ENCODE measurements at places on chromosomes 5 and 9.
A peak's percentile ranks its signal among the peaks of the same experiment; 100 is the strongest.

- DNase-seq, result no peak
Measured at GRCh38 chr9:78292026-78292425, 4.9 kb upstream of the PSAT1 start.

DNA sequence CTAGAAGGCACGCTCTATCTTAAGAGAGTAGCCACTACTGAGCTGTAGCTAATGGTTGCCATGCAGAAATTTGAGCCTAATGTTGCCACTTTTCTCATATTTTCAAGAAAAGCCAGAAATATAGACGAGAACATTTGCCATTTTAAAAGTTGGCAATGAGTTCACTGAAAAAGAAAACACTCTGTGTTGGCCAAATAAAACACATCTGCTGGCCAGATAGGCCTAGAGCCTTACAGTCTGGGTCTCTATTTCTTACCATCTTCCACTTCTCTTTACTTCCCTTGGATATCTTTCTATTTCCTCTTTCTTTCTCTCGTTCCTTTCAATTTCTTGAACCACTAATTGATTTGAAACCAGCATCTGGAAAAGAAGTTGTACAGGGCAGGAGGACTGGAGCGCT is 36.6 kb upstream of the VCAN start:
- DNase-seq, result no peak

DNA sequence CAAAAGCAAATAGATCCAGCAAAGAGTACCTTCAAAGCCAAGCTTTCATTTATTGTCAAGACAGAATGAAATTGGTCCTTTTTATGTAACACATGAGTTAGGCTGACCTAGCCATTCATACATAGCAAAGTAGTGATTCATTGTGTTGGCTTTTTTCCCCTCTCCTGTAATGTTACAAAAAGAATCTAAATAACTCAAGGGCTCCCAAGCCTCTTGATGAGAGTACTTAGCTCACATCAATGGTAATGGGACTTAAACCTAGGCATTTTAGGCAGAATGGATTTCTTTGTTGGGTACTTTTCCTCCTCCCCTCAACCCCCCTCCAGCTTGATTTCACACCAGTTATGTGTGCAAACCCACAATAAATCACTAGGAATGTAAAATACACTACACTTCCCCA is 123.7 kb downstream of the EBF1 start:
- no peak for DNase-seq

DNA sequence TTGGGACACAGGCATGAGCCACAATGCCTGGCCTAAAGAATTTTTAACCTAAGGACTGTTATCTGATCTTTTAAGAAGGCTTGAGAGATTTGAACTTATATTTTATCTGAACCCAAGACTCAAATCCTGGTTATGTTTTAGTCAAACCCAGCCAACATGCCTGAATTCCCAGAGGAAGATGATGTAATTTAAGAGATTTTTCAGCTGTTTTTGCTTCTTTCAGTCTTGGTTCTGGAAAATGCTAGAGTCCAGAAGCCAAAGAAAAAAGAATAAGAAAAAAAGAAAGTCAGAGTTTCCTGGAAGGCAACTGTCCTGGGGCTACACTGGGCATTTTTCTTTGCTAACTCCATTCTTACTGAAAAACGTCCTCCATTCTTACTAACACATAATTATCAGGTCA is 85.8 kb downstream of the SNX18 start:
- no peak for DNase-seq

GRCh38 chr5:56278335-56278753 is 45.2 kb upstream of the ANKRD55 start:
- DNase-seq, result no peak

GRCh38 chr5:102196481-102196880 is 99.6 kb downstream of the SLCO4C1 start:
- DNase-seq, result no peak

DNA sequence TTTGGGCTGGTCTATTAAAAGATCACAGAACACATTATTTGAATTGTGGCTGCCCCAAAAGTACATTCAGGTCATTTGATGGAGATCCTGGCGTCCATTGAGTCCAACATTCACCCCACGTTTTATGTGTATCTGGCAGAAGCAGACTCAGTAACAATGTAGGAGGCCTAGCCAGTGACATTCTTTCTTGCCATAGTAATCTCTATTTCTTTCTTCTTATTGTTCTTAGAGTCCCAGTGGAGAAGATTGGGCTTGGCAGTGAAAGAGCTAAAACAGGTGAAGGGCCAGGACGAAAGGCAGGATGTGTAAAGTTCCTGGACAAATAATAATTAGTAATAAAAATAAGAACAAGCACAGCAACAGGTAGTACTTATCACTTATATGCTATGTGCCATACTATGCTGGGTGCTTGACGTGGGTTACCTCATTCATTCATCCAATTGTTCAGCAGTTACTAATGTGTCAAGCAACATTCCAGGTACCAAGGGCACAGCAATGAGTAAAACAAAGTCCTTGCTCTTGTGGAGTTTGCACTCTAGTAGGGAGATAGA is 12.6 kb upstream of the ANKH start:
- DNase-seq, result no peak

GRCh38 chr5:85605381-85605780 is 1012.4 kb upstream of the COX7C start:
- DNase-seq, result no peak

DNA sequence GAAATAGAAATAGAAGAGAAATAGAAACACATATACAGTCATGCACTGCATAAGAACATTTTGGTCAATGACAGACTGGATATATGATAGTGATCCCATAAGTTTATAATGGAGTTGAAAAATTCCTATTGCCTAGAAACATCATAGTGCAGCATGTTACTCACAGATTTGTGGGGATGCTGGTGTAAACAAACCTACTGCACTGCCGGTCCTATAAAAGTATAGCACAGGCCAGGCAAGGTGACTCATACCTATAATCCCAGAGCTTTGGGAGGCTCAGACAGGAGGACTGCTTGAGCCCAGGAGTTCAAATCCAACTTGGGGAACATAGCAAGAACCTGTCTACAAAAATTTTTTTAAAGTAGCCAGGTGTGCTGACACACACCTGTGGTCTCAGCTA is 240.6 kb upstream of the MAP3K1 start:
- DNase-seq, result no peak

DNA sequence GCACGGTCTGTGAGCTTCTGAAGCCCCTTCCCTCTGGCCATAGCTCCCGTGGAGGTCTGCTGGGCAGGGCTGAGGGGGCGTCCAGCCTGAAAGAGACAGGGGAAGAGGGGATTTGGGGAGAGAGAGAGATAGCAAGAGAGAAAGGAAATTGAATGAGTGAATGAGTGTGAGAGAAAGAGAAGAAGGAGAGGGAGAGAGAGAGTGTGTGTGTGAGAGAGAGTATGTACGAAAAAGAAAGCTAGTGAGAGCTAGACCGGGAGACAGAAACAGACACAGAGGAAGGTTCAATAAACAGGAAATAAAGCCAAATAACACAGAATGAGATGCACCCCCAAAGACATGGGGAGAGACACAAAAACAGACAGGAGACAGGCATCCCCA is 37.4 kb downstream of the PAX5 start:
- DNase-seq, result no peak

GRCh38 chr9:133375116-133375723 is 640 bp downstream of the SURF4 start:
- DNase-seq, result no peak

DNA sequence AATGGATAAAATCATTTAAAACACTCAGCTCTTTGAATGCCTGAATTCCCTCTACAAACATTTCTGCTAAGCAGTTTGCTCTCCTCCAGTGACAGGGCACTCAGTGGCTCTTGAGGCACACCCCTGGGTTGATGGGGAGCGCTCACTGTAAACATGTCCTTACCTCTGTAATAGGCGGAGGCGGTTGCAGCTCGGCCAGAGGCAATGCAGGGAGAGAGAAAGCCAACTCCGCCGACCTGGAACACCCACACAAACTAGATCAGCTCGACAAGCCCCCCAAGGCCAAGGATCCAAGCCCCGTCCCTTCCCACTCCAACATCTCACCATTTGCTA is 329 bp downstream of the CDC23 start:
- DNase-seq, result no peak

DNA sequence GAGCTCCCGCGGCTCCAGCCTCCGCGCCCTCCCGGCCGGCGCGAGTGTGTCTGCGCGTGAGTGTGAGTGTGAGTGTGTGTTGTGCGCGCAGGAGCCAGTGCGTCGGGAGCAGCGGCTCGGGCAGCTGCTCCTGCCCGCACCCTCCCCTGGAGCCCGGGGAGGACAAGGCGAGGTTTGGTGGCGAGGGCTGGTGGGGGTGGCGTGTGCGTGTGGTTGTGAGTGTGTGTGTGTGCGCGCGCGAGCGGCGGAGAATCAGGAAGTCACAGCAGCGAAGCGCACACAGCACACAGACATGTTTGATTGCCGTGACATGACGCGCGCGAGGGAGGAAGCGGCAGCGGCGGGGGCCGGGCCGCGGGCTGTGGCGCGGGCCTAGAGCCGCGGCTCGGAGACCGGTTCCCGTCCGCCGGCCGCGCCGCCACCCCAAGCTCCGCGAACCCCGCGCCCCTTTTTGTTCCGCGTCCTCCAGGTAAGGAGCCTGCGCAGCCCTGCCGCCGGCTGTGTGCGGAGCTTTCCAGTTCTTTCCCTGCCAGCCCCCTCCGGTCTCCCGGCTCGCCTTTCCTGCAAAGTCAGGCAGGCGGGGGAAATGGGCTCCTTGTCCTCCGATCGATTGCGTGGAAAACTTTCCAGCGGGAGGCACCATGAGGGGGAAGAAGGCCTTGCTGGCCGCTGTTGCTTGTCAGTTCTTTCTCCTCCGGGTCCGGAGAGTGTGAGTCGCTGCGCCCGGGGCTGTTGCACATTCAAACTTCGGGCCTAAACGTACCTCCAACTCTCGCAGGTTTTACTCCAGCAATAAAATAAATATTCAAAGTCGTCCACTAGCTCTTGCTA is 2.4 kb downstream of the SMARCA2 start:
- DNase-seq, result peak; percentile 25

GRCh38 chr9:38638881-38639576 is 18.6 kb upstream of the ANKRD18A start:
- no peak for DNase-seq

GRCh38 chr5:178463321-178464155 is 126.7 kb downstream of the COL23A1 start:
- DNase-seq, result no peak

- no peak for DNase-seq
Measured at GRCh38 chr5:4348423-4348822, 752.8 kb downstream of the IRX1 start.

DNA sequence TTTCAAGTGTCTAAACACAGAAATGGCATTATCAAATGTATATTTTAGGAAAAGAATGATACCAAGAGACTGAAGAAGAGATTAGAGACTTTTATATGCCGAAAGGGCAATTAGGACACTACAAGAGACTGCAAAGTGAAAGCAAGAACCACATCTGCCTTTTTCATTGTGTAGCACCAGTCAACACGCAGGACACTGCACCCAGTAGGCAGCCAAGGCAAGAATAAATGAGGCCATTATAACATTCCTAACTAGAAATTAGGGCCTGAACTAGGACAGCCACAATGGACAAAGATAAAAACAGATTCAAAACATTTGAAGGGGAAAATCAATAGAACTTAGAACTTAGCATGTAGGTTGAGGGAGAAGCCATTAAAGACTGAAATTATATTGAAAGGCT is 10.8 kb downstream of the CETN3 start:
- no peak for DNase-seq

GRCh38 chr5:68396722-68397121 is 181.2 kb downstream of the PIK3R1 start:
- DNase-seq, result no peak

- DNase-seq, result no peak
Measured at GRCh38 chr9:78023003-78023741, 8.4 kb downstream of the GNAQ start.

DNA sequence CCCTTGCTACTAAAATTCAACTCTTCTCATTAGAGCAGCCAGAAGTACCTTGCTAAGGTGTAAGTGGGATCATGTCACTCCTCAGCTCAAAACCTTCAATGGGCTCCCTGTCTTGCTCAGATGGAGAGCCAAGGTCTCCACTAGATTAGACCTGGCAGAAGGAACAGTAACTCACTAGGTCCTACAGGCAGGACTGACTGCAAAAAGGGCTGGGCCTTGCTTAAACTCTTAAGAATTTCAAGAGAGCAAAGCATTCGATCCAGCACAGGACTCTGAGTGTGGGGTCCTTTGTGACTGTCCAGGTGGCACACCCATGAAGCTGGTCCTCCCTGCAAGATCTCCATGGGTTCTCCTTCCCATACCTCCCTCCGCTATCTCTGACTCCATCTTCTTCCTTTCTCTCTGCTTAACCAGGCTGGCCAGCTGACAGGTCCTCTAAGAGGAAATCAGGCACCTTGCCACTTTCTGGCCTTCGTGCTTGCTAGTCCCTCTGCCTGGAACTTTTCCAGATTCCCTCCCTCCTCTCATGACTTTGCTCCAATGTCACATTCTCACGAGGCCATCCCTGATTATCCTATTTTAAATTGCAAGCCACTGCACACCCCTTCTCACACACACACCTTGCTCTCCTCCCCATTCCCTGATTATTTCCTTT is 70.2 kb downstream of the BASP1 start:
- DNase-seq, result no peak

DNA sequence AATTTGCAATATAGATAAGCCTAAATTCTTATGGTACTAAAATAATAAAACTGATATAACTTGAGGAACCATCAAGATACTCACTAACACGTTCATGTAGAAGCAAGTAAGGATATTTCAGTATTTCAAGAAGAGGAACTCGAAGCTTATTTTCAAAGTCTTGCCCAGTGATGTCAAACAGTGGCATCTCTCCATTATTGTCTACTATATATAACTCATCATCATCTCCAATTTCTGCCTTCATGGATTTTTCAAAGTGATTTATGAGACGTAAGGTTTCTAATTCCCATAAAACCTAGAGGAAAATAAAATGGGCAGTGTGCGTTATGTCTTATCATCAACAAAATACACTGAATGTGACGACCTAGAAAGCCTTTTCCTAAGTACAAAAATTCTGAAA is 8.6 kb downstream of the SETX start:
- DNase-seq, result no peak

DNA sequence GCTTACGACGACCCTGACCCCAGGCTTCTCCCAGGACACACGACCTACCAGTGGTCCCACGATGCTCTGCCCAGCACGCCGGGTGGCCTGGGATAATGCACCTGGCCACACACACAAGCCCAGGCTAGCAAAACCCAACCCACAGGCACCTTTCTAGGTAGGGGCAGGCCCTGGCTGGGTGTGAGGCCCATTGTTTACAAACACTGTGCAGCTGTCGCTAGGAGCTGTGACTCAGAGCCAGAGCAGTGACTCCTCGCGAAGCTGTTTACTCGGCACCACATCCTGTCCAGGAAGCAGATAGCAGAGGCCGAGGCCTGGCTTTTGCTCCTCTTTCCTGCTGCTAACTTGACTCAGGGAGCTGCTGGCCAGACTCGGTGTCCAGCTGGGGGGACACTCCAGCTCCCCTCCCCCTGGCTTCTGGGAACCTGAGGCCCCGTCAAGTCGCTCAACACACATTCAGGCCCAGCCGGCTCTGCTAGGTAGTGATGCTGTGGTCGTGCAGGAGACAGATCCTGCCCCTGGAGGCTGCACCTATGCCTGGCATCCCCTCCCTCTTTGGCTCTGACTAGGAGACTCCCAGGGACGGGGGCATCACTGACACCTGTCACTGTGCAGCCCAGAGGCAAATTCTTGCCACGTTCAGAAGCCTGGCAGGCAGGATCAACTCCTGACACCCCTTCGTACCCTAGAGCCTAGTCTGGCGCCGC is 12.8 kb upstream of the RALGDS start:
- no peak for DNase-seq

- no peak for DNase-seq
Measured at GRCh38 chr9:98611319-98611718, 97.4 kb downstream of the GABBR2 start.

GRCh38 chr5:66329078-66329477 is 185.0 kb downstream of the SREK1 start:
- no peak for DNase-seq

GRCh38 chr9:133980864-133981588 is 11.1 kb downstream of the VAV2 start:
- no peak for DNase-seq
